ENCODE measurements at places on chromosomes 16 and 17. TPM values are rescaled to one million over a fixed set of nuclear protein-coding genes. Genes with fewer than 3 reads are reported as not detected.

HCRT gene
- polyA plus RNA-seq = not detected

SPATA32 gene
- not detected for polyA plus RNA-seq

HBA2 gene
- 1,875 TPM for polyA plus RNA-seq

HOXB2 gene
- polyA plus RNA-seq = 57.3 TPM

- no peak for DNase-seq
Measured at GRCh38 chr16:88703486-88704309, 2.5 kb downstream of the RNF166 start.

DNA sequence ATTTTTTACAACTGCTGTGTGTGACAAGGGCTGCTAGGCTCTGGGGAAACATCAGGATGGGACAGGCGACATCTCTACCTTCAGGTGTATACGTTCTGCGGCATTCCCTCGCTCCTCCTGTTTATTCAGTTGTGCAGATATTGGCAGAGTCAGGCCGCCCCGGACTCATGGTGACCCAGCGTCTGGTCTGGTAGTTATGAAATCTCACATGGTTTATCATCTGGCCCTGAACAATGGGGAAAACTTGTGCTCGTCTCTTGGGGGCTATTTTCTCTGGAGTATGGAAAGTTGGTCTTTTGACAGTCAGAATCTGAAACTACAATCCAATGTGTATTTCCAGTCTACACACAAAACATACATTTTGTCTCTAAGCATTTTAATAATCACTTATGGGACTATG is 3.3 kb downstream of the MARCHF10 start:
- DNase-seq = no peak

- DNase-seq = no peak
Measured at GRCh38 chr17:32610943-32611342, 124.2 kb downstream of the CDK5R1 start.

- DNase-seq = no peak
Measured at GRCh38 chr17:63974594-63975192, 2.0 kb upstream of the SCN4A start.

GRCh38 chr17:82519971-82520903 is 705 bp downstream of the FOXK2 start:
- peak; percentile 54 for DNase-seq

GRCh38 chr16:17318238-17318637 is 152.5 kb downstream of the XYLT1 start:
- no peak for DNase-seq

DNA sequence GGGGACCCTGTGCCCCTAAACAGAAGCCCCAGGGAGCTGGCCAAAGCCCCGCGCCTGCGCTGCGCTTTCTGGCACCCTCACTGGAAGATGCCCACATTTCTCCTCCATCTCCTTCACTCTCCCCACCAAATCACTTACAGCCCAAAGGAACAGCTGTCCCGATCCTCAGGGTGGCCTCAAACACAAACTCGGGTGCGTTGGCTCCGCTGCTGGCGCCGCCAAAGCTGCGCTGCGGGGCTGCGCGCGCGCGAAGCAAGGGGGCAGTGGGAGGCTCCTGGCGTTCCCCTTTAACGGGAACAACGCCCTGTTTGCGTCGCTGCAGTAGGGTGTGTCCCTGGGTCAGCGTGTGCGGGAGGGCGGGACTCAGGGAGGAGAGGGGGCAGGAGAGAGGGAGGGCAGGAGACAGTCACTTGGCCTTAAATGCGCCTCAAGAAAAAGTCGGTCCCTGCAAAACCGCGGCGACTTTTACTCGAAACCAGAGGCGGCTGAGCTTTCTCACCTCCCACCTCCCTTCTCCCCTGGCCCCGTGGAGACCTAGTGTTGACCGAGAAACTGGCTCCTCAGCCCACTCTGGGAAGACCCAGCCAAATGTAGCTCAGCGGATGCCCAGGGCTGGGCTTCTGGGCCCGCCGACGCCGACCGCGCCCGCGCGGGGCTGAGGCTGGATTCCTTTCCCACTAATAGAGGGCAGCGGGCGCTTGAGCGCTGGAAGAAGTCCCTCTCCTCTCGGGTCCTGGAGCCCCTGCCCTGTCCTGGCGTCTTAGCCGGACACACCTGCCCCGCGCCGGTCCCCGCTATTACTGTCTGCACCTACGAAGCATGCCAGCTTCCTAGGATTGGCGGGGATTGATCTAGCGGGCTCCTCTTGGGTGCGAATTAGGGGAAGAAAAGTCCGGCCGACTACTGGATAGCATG is 2.6 kb downstream of the PMP22 start:
- DNase-seq = peak; percentile 64

Data from spinal cord (tissue), 10 donors.